KG1 (cell line): ENCODE measurements at places on chromosomes 7 and 10.
A peak's percentile ranks its signal among the peaks of the same experiment; 100 is the strongest.

GRCh38 chr7:33916357-33917081 is 11.2 kb downstream of the BMPER start:
- DNase-seq, result no peak

DNA sequence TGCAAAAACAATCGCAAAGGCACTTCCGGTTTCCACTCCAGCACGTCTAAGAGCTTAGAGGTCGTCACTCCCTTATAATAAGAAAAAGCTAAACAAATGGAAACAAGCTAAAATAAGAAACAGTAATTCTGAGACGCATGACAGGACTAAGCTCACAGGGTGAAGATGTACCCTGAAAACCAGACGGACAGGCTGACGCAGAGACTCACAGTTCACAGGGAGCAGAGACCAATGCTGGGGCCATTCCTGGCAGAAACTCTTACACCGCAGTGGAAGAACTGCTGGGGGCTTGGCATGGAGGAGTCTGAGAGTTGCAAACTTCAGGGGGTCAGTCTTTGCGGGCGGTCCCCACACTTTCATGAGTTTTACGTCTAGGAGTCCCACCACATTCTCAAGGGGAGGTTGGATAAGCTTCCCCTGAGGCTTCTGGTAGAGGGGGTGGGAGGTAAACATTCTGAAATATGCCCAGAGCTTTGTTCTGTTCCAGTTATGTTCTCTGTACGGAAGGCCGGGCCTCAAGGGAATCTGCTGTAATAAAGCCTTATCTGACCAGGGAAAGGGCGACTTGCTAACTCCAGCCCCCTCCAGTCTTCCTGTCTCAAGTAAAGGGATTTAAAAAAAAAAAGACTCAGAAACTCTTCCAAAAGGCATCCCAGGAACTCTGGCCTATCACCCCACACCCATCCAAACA is 47.8 kb downstream of the BRI3 start:
- no peak for DNase-seq

DNA sequence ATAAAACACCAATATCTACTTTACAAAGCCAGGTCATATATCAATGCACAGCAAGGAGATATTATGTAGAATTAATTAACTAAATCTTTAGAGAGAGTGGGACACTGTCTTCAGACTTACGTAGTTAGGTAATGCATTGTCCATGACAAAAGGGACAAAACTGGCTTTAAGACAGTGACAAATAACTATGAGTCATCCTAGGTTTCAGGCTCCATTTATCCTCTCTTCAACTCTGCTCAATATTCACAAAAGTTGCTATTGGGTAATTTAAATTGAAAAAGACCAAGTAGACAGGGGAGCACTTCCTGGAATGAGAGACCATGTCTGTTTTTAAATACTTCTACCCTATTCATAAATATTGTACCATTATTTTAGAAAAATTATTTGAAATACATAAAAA is 464.5 kb downstream of the ARL4A start:
- DNase-seq, result no peak

DNA sequence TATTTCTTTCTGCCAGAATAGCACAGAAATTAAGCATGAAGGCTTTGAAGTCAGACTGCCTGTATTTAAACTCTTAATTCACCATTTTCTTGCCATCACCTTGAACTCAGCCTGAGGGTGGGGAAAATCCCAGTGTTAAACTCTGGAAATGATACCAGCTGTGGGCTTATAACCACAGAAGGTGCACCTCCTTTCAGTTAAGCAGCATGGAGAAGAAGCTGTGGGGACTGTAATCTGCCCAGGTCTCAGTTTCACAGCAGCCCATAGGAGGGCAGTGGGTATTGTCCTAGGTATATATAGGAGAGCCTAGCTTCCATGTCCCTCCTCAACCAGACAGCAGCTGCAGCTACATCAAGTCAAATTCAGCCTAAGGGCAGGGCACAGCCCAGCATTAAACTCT is 241.6 kb downstream of the HPSE2 start:
- DNase-seq, result no peak

GRCh38 chr10:102869258-102870198 is at the start of gene AS3MT:
AS3MT (plus strand) TSS chr10:102869470; CDS start chr10:102869593, 123 bp downstream.
- DNase-seq, result no peak

GRCh38 chr7:120473352-120473751 is 200.4 kb downstream of the KCND2 start:
- no peak for DNase-seq

GRCh38 chr10:43622038-43622437 is 15.8 kb downstream of the ZNF485 start:
- DNase-seq, result no peak

- DNase-seq, result no peak
These were observed 64.4 kb upstream of the AHR start for GRCh38 chr7:17234030-17234397.

GRCh38 chr7:47669901-47670384 is 88.0 kb upstream of the TNS3 start:
- no peak for DNase-seq

GRCh38 chr7:142669074-142669654 is 80.1 kb upstream of the PRSS1 start:
- DNase-seq, result peak; percentile 21

GRCh38 chr7:2761131-2761624 is 73.2 kb downstream of the AMZ1 start:
- no peak for DNase-seq

DNA sequence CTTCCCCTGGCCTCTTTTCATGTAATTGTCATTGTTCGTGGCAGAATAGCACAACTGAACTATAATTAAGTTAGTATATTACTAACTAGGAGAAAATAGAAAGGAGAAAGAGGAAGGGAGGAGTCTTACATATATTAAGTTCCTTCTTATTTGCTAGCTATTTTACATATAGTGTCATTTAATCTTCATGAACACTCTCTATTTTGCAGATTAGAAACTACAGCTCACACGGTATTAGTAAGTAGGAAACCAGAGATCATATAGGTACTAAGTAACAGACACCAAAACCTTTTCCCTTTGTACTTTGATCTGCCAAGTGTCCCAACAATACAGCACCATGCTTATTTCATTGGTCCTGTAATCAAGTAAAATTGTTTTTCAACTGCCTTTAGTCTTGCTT is 202.4 kb upstream of the HPS1 start:
- no peak for DNase-seq

DNA sequence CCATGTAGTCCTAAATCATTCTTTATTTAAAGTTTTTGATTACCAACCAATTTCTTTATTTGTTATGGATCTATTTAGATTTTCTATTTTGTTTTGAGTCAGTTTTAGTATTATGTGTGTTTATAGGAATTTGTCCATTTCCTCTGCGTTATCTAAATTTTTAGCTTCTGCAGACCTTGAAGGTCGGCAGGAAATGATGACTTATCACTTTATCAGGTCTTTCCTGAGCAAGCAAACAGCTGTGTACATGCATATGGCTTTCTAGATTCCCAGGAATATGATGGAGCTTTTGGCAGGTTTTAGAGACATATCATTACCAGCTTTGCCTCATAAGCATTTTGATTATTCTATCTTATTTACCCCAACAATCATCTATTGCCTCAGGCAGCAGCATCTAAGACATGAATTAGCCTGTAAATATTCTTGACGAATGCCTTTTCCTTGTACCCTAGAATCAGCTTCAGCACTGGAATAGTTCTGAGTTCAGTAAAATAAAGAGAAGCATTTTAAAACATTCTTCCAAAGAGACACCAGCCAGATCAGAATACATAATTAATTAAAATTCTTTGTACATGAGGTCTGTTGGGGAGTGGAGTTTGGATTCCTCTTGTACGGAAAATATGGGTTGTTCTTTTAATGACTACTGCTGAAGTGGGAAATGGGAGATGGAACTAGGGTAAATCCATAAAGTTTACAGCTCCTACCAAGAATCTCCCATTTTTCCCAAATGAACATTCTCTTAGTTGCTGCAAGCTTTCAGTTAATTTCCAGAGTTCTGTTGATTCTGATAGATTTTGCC is 408.8 kb upstream of the SEMA3C start:
- DNase-seq, result no peak

- DNase-seq, result no peak
These were observed 17.1 kb downstream of the URGCP start for GRCh38 chr7:43888993-43889945.

GRCh38 chr10:15579605-15580004 is 140.1 kb downstream of the ITGA8 start:
- DNase-seq, result no peak

DNA sequence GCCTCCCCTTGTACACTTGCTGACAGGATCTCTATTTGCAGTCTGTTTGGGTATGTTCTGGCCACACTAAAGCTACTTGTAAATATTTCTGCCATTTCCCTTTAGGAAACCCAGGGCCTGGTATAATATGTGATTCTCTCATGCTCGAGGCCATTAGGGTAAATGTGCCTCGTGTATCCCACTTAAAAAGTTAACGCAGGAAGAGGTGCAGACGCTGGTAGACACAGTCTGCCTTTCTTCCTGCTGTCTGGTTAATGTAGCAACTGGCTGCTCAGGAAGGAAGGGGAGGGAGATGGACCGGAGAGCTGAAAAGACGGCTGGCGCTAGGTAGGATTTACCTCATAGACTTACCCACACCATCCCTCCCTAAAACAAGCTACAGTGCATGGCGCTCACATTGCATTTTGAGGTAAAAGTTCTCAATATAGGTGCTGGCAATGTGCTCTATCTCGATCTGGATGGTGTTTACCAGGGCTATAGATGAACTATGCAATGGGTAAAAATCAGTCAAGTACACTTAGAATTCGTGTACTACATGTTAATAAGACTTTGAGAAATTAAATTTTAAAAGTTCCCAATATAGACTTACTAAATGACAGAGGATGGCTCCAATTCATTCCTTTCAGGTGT is 125.9 kb downstream of the JAZF1 start:
- DNase-seq, result no peak

DNA sequence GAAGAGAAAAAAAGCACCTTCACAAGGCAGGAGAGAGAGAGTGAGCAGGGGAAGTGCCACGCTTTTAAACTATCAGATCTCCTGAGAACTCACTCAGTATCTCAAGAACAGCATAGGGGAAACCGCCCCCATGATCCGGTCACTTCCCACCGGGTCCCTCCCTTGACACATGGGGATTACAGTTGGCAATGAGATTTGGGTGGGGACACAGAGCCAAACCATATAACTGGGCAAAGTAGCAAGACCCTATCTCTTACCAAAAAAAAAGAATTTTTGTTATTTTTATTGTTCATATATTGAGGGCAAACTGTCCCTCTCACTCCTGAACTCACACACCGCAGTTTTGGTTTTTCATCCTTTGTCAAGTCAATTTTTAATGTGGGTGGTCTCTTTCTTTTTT is 18.2 kb upstream of the ZRANB1 start:
- DNase-seq, result no peak

DNA sequence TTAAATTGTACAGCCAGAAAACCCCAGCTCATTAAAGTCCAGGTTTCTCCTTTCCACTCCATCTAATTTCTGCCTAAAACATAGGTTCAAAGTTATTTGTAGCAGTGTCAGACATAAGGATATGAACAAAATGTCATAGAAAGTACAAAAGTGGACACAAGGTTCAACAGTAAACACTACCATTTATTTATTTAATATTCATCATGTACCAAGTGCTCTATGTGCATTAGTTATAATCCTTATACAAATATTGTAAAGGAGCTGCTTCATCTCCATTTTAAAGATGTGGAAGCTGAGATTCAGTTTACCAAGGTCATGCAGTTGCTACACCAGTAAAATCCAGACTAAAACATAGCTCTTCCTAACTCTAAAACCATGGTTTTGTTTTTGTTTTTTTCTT is 52.0 kb upstream of the CDK1 start:
- no peak for DNase-seq

DNA sequence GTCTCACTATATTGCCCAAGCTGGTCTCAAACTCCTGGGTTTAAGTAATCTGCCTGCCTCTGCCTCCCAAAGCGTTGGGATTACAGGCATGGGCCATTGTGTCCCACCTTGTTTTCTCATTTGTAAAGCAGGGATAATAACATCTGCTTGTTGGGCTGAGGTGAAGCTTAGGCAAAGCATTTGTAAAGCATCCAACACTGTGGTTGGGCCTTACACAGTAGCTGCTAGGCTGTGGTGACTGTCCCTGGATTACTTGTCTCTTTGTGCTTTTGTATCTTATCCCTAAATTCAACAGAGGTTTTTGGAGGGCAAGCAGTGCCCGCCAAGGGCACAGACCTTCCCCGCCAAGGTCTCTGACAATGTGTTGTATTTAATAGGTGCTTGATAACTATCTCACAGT is 14.3 kb downstream of the HKDC1 start:
- DNase-seq, result no peak

GRCh38 chr10:86312701-86313270 is 53.8 kb downstream of the GRID1 start:
- no peak for DNase-seq

GRCh38 chr10:132910186-132910880 is 32.0 kb downstream of the CFAP46 start:
- DNase-seq, result no peak

DNA sequence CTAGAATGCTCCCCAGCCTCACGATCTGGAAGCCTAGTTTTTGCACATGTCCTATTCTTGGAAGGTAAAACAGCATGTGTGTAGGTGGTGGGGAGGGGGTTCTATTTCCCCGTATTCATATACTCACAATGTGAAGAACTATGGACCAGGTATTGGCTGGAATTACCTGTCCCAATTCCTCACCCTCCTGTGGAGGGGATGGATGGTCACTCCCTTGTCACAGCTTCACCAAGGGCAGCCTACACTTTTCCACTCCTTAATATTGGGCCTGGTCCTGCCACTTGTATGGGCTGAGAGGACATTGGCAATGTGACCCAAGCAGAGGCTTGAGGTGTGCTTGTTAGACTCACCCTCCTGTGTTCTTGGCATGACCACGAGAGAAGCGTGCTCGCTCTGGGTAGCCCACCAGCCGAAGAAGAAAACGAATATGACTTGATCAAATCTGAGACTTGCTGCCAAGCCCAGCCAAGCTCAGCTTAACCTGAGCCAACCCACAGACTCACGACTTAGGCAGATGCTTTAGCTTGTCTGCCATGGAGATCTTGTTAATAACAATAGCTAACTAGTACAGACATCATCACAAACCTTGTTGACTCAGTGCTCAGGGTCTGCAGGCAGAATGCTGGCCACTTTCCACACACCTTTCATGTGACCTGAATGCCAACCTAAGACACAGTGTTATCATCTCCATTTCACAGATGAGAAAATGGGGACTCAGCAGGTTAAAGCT is 17.2 kb downstream of the ZNF488 start:
- no peak for DNase-seq

DNA sequence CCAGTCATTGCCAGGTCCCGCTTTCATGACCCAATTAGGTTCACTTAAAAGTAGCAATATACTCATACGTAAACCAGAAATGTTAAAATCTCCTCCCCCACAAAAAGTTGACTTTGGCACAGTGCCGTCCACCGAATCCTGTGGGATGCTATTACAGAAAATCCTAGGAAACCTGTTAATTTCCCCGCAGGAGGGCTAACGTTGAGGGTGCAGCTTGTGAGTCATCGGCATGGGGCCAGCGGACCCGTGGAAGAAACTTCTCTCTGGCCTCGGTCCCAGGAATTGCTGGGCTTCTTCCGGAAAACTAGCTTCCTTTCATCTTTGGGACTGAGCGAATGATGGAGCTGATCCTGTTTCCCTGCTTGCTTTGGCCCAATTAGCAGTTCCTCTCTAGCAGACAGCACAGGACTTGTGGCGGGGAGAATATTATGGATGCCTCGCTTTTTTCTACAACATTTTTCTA is 13.5 kb downstream of the CRYGN start:
- DNase-seq, result no peak

GRCh38 chr7:108875139-108875538 is 305.5 kb downstream of the DNAJB9 start:
- DNase-seq, result no peak

GRCh38 chr7:1922071-1922869 is 252.2 kb downstream of the ELFN1 start:
- no peak for DNase-seq
